ENCODE measurements at places on chromosomes 6 and 20.
A peak's percentile ranks its signal among the peaks of the same experiment; 100 is the strongest.

DNA sequence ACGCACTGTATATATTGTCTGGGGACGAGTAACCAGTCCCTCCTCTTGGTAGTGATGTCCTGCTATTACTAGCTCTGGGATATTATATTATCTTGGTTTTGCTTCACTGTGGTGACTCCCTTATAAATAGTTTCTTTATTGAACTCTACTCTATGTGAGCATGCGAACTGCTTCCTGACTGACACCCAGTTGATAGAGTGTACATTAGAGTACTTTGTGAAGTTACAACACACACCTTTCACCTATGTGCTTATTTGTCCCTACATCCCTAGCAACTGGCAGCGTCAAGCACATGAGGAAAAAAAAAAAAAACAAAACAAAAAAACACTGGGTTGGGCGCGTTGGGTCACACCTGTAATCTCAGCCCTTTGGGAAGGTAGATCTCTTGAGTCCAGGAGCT, 67.3 kb upstream of the TENT5A start:
- no peak for DNase-seq

DNA sequence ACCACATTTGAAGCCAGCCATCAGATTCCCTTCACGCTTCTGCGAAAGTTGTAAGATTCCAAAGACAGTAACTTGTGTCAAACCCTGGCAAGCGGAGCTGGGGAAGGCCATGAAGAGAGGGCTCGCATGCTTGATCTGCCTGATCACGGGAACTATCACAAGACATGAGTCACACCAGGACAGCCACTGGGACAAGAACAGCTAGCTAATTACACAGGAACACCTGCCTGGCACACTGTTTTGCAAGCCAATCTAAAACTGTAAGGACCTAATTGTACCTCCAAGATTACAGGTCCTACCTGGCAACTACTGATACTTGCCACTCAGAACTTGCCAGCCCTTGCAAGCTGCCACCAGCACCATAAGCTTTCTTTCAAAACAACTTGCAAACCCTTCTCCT, 289.3 kb downstream of the KIF16B start:
- DNase-seq, result no peak

- no peak for DNase-seq
These were observed 82.3 kb upstream of the GCM1 start for GRCh38 chr6:53230775-53231467.

GRCh38 chr6:36793296-36793912, 45.8 kb downstream of the CPNE5 start:
- no peak for DNase-seq

- no peak for DNase-seq
These were observed 15.0 kb upstream of the MRAP2 start for GRCh38 chr6:84018453-84019061.

- peak; percentile 94 for DNase-seq
These were observed at the start of gene CNKSR3 for GRCh38 chr6:154510144-154510905. Gene CNKSR3, minus strand, starts transcription at chr6:154510685. Its CDS starts 571 bp downstream, at chr6:154510114.

DNA sequence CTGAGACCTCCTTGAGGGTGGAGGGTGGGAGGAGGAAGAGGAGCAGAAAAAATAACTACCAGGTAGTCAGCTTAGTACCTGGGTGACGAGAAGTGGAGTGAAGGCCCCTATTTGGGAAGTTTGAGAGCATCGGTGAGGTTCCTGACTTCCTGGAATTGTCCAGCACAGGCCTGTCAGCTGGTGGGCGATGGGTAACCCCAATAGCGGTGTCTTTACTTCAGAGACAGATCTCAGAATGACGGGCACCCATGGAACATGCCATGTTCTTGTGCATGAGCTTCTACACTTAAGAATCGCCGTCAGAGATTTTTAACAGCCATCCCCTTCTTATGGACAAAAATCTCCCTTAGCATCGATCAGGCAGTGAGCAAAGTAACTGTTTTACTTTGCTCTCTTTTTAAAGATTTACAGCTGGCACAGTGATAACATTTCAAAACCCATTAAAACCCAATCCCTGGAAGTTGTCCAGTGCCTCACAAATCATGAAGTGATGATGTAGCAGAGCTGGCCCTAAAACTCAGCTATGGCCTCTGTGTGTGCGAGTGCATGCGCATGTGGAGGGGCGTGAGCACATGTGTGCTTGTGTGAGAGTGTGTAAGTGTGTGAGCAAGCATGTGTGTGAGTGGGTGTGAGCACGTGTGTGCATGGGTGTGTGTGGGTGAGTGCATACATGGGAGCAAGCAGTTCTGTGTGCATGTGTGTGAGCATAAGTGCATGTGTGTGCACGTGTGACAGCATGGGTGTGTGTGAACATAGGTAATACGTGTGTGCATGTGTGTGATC, 85.2 kb downstream of the DLL1 start:
- no peak for DNase-seq

DNA sequence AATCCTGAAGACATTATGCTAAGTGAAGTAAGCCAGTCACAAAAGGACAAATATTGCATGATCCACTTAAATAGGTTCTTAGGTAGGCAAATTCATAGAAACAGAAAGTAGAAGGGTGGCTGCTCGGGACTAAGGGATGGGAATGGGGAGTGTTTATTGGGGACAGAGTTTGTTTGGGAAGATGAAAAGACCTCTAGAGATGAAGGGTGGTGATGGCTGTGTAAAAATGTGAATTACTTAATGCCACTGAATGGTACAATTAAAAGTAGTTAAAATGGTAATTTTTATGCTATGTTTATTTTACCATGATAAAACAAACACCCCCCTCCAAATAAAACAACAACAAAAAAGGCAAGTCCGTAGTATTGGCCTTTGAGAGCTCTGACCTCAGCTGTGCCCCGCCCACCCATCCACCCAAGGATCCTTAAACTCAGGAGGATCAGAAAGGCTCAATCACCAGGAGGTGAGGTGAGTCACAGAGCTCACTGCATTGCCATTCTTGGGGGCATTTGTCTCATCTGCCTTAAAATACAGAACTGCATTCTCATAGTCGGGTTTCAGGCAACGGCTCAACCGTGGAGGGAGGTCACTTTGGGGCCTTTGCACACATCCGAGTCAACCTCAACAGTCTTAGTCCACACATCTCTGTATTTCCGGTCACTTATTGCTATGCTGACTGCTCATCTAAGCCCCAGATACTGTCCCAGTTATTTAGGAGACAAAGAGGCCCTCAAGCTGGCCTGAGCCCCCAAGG, 96.7 kb downstream of the SLC22A23 start:
- no peak for DNase-seq

DNA sequence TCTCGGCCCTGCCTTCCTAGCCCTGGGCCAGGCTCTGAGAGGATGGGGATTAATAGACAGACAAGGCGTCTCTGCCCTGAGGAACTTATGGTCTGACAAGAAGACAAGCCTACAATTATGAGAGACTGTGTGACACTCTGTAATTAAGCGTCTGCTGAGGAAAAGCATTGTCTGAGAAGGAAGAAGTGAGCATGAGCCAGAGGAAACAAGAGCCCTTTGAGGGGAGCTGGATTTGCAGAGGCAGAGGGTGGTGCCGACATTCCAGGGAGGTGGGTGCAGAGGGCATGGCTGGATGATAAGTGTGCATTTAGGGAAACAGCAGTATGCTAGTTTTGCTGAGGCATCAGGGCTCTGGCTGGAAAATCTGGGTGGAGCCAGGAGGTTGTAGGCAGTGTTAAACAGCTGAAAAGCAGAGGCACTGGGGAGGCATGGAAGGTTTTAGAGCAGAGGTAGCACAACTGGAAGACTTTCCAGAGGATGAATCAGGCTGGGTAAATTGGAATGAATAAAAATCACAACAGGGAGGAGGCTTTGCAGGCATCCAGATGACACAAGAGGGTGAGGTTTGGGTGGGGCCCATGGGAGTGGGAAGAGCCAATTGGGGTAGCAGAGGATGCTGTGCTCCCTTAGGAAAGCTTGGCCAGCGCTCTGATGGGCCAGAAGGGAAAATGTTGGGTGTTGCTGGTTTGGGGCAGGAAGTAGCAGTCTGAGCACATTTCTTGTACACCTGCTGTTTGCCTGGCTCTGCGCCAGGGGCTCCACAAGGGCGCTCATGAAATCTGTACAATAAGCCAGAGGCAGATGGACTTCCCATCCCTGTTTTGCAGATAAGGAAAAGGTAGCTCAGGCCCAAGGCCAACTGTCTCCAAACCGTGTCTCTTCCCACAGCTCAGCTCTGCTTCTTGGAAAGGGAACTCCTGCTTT, 74.0 kb upstream of the MYL9 start:
- peak; percentile 96 for DNase-seq

- no peak for DNase-seq
These were observed 111.3 kb downstream of the FAM120B start for GRCh38 chr6:170417881-170418280.

- no peak for DNase-seq
These were observed 10.4 kb upstream of the THBS2 start for GRCh38 chr6:169263836-169264608.

- no peak for DNase-seq
These were observed 205.6 kb upstream of the FLRT3 start for GRCh38 chr20:14543040-14543439.

DNA sequence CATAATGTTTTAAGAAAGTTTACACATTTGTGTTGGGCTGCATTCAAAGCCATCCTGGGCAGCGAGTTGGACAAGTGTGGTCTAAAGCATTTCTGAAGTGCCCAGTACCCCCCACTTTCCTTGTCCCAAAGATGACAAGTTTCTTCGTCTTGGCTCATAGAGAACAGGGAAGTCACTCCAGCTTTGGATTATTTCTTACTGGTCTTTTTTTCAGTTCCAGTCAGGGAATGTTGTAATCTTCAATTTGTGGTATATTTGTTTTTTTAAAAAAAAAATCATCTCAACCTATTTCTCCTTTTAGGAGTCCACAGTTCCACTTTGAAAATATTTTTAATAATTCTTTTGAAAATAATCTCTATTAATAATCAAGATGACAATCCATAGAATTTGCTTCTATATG, 34.0 kb downstream of the SLX4IP start:
- DNase-seq, result no peak

GRCh38 chr20:63568986-63569949, 4.8 kb downstream of the HELZ2 start:
- no peak for DNase-seq

- DNase-seq, result no peak
These were observed 480.7 kb downstream of the CD83 start for GRCh38 chr6:14598017-14598864.

DNA sequence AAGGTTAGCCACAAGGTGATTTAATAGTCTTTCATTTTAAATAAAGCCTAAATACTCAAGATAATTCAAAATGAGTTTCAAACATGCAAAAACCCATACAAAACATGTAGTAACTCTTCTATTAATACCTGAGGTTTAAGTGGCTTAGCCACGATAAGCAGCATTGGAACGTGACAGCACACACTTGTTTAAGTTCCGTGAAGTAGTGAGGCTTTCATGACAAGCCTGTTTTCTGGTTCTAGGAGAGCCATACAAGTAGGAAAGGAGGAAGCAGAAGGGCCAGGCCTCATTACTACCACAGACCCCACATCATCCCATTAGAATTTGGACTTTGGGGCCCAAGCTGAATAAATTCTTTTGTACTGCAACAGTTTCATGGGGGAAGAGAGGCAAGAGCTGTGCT, 54.3 kb upstream of the PRND start:
- no peak for DNase-seq

GRCh38 chr6:107536180-107536961, 46.5 kb downstream of the SOBP start:
- DNase-seq, result no peak

DNA sequence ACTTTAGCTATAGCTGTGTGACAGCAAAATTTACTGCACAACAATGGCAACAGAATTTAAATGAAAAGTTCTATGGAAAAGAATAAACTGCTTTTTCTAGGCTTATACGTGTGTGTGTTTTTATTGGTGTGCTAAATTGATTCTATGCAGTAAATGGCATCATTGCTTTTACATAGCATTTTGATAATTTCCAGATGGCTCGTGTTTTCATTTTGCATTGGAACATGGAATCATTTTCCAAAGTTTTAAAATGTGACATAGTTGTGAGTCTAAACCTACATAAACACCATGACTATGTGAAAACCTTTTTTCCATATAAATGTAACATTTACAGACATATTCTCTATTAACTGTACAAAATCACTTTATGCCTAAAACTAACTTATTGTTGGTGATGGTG, 127.8 kb downstream of the SIM1 start:
- no peak for DNase-seq

- no peak for DNase-seq
These were observed 109.3 kb downstream of the MAFB start for GRCh38 chr20:40579701-40580100.

- DNase-seq, result no peak
These were observed 11.3 kb upstream of the GMPR start for GRCh38 chr6:16227048-16227562.

DNA sequence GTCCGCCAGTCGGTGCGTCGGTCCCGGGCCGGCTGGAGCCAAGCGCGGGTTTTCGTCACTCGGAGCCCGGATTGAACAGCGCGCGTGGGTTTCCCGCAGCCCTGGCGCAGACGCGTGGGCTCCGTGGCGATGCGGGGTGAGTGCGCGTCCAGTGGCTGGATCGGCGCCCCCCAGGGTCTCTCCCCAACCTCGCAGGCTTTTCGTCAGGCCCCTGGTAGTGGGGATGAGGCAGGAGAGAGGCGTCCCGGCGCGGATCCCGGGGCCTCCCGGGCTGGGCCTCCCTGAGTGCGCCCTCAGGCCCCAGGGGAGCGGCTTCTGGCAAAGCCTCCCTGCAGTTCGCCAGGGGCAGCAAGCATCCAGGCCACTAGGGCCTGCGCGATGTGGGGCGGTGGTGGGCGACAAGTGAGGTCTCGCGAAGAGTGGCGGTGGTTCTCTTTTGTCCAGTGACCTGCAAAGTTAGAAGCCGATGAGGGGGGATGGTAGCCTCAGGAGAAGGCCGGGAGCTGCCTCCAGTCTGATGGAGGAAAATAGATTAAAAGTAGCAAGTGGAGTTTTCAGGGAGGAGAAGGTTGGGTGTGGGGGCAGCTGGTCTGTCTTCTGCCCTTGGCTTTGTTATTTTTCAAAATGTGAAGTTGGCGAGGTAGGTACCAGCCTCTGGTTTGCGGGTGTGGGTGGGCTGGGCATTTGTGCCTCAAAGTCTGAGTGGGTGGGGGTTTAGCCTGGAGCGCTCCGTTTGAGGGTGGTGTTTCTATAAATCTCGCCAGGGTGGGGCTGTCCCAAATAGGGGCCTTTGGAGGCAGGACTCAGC, 1.6 kb downstream of the TOX2 start:
- DNase-seq, result no peak

GRCh38 chr6:4412488-4412887, 277.1 kb upstream of the ECI2 start:
- no peak for DNase-seq

DNA sequence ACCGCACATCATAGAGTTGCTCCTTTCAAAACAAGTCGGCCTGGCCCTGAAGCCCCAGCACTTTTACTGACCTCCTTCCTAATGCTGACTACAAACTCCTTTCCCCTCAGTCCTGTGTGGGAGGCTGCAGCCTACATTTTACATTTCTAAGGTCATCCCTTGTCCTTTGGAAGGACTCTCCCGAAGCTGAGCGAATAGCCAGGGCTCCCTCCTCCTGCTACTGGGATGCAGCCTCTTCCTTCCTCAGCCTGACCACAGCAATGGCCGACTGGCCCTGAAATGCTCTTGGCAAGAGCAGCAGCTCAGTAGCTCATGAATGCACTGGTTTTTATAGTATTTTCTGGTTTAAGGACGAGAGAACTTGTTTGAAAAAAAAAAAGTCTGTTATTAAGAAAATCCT, 679 bp downstream of the ADGRF5 start:
- no peak for DNase-seq

- DNase-seq, result no peak
These were observed 402 bp upstream of the TAF8 start for GRCh38 chr6:42049948-42050296.

- DNase-seq, result peak; percentile 87
These were observed 90.9 kb downstream of the CAP2 start for GRCh38 chr6:17484201-17484849.

- DNase-seq, result no peak
These were observed 23.8 kb upstream of the ZBTB24 start for GRCh38 chr6:109506841-109507240.
